Naive B cell (primary cell): ENCODE measurements at places on chromosomes 13 and 19.

DNA sequence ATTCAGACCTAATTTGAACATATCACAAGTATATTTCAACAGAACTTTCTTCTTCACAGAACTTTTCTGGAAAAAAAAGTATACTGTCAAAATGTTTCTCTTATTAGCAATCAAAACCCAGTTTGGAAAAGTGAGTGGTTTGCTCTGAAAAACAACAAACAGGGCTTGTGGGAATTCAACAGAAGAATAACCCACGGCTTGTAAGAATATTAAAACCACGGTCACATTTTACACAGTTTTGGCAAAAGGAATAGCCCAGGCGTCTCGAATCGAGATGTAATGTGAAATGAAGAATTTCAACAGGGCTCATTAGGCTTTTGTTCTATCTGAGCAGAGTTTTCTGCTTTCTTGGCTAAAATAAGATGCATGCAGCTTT, 70.7 kb downstream of the COL4A2 start:
- no peak for DNase-seq

DNA sequence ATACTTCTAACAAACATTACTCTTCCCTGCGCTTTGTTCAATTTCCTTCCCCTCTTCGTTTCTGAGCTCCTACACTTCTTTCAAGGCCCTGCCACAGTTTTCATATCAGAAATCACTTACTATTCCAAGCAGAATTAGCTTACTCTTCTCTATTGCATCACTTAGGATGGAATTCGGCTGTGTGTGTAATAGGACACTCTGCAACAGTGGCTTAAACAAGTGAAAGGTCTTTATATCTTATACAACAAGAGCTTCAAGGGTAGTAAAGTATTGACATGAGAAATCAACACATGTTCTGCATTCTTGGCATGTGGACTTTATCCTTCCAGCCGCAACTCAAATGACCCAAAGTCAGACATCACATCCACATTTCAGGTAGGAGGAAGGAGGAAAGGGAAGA, 279.6 kb downstream of the PCDH20 start:
- no peak for DNase-seq

DNA sequence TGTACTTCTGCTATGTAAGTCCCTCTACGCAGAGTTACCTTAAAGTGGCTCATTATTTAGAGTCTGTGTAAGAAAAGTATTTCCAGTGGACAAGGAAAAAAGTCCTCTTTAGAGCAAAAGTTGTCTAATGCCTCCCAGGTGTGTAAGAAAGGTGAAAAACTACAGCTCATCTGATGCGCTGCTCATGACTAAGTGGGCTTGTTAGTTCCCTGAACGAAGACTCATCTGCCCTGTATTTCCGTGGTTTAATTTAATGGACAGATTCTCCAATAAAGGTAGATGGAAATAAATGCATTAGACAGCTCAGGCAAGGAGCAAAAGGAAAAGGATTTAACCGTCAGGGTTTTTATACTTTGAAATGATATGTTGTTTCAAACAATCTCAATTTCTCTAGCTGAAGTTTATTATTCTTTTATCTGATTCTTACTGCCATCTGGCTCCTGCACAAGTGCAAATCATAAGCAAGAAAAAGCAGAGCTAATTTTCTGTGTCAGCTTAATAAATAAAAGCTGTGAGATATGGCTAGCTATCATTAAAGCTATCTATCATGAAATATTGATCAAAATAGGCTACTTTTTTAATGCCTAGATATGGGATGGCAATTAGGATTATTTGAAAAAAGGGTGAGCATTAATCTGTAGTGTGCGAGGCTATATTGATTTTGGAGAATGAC, 73.7 kb upstream of the PCDH9 start:
- no peak for DNase-seq

DNA sequence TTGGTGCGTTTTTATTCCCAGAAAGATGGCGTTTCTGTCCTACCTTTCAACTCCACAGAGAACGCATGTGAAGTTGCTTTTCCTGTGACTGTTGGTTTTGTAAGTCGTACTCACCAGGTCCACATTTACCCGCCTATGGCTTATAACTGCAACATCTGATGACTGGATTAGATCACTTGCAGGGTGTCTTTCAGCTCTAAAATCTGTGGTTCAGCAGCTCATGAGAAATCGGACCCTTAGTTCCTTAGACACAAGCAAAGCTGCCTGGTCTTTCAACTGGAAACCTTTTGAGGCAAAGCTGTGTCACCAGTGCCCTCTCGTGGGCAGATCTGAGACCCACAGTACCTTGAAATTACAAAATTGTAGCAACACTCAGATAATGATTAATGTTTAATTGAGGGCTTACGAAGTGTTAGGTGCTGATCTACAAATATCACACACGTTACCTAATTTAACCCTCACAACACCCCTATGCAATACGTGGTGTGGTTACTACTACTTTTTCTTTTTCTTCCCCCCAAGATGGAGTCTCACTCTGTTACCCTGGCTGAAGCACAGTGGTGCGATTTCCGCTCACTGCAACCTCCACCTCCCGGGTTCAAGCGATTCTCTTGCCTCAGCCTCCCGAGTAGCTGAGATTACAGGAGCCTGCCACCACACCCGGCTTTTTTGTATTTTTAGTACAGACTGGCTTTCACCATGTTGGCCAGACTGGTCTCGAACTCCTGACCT, 65.4 kb downstream of the RUBCNL start:
- DNase-seq: peak; percentile 42

DNA sequence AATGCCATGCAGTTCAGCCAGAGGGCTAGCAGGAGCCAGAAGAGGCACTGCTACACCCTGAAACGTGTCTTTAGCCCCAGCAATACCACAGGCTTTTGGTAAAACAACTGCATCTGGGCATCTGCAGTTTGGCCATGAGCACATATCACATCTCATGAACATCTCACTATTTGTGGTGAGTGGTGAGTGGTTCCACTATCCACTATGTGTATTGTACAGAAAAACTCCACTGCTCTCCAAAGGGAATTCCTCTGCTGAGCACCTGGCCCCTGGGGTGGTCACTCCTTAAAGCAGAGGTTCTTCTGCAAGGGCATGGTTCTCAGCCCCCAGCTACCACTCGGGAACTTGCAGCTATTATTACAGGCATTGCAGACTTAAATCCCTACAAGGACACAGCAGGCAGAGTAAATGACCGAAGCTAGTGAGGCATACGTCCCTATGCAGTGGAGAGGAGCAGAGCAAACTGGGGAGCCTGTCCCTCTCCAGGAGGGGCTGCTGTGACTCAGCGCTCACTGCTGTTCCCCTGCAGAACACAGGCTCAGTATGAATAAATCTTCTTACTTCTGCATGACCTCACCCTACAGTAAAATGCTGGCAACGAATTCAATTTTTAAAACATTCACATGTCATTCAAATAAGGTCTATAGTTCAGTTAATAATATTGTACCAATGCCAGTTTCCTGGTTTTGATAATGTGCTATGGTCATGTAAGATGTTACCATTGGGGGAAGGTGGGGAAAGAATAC, 332.4 kb upstream of the ZNF507 start:
- DNase-seq: no peak

GRCh38 chr19:3721131-3721886, 13.1 kb downstream of the TJP3 start:
- peak; percentile 76 for DNase-seq

GRCh38 chr19:18389726-18390064, 3.7 kb downstream of the GDF15 start:
- no peak for DNase-seq

DNA sequence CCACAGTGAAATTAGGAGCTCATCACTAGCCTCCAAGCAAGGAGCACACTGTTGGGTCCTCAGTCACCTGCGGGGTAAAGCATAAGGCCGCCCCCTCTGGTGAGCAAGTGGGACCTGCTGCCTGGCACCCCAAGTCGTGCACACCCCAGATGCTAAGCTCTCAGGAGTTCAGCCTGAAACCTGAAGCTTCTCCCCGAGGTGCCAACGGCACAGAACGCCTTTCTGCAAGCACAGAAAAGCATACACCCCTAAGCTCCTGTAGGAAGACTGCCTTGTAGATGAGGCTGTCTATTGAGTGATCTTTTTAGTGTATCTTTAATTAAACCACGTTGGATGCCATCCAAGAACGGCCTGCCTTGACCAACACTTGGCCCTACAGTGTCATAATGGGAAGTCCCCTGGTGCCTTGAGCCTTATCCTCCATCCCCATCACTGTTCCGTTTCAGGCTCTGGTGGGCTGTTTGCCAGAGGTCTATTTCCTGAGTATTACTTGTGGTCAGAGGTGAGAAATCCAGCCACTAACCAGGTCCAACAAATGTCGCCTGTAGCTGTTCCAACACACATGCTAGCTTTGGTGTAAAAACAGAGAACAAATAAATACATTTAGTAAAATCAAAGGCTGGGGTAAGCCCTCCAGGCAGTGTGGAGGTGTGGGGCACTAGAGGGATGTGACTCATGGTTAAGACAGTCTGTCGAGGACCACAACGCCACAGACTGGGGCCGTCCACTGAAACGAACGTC, 44.8 kb downstream of the C13orf42 start:
- no peak for DNase-seq

DNA sequence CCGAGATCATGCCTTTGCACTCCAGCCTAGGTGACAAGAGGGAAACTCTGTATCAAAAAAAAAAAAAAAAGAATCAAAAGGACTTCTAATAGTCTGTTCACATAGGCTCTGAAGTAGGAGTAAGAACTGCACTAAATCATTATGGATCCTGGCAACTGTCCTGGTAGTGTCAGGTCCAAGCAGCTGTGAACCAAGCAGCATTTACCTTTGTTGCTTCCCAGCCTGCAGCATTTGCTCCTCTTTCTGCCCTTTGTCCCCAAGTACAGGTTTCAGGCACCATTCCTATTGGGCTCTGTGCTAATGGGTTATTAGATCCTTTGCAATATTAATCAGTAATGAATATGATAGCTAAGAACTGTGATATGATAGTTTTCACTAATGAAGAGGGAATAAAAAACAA, 77.4 kb upstream of the NBEA start:
- DNase-seq: no peak

DNA sequence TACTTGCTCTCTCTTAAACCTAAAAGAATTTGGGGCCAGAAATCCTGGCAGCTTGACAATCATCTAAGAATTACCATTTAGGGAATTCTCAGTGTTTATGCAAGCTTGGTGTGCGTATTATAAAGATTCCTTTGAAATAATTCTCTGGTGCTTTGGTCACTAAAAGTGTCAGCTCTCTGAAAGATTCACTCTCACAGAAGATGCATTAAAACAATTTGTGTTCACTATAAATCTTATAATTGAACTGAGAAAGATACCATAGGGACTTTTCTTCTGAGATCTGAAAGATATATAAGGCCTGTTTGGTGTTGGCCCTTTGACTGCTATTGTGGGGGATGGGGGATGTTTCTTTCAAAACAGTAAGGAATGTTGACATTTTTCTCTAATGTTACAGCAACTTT, 27.3 kb downstream of the EPSTI1 start:
- DNase-seq: no peak

DNA sequence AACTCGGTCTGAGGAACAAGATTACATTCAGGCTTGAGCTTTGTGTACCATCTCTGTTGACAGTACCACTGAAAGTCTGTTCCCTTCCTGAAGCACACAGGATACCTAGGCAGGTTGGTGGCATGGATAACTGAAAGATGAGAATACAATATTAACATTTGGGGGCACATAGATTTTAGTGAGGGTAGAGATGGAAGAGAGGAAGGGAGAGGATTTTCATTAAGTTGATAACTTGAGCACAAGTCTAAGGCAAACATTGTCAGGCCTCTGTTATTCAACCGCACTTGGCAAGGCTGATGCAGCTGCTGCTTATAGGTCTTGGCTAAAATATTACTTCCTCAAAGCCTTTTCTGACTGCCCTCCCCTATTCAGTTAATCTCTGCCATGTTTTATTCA, 10.9 kb downstream of the MIR17HG start:
- no peak for DNase-seq

- DNase-seq: no peak
Measured at GRCh38 chr19:53910170-53910518, 1.1 kb downstream of the CACNG7 start.

- no peak for DNase-seq
Measured at GRCh38 chr13:49368688-49369087, 75.2 kb downstream of the CAB39L start.

DNA sequence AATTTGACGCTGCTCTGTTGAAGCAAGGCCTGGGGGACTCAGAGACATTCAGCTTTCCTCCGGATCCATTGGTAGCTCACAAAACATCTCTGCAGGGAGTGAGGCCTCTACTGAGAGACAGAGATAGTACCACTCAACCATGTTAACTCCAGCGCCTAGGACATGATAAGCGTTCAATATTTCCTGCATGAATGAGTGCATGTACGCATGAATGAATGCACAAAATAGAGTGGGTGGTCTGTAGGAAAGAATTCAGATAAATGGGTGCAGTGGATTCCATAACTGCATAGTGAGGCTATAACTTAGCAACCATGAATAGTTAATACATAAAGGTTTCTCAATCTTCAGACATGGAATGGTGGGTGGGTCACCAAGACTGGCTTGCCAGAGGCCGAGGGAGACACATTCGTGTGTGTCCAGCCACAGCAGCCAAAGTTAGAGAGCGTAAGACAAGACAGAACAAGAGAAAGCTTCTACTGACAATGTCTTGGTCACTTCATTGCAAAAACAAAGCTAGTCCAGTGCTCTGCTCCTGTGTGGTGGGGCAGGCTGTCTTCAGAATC, 36.3 kb upstream of the RCBTB2 start:
- DNase-seq: no peak

DNA sequence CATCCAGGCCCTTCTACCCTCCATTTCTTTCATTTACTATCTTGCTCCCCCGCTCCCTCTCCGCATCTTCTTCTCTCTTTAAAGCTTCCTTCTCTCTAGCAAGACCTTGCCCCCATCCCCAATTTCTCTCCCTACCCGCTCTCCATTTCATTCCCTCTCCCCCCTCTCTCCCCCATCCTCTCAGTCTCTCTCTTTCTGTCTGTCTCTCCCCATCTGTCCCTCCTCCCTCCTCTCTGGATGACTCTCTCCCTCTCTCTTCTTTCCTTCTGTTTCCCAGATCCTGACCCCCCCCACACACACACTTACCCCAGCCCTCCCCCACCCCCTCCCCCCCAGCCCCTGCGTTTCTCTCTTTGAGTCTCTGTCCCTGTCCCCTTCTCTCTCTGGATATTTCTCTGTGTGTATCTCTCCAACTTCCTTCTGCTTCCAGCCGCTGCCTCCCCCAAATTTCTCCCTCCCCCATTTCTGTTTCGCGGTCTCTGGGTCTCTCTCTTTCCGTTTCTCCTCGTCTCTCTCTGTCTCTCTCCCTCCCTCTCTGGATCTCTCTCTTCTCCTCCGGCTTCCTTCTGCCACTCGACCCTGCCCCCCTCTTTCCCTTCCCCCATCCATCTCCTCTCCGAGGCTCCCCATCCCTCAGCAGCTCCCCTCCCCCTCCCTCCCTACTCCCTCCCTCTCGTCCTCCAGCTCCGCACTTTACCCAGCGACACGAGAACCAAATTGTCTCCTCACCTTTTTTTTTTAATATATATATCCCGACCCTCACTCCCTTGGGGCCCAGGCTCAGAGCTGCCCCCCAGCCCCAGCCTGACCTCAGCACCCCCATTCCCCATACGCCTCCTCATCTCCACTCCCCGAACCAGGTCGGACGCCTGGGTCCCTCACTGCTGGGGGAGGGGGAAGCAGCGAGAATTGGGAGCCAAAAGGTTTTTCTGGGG, 3.6 kb upstream of the CACNG8 start:
- no peak for DNase-seq
